ENCODE measurements at places on chromosomes 12 and 14. TPM values are rescaled to one million over a fixed set of nuclear protein-coding genes. Genes with fewer than 3 reads are reported as not detected.

- H3K36me3 ChIP-seq = peaks cover 11% of the 10 kb centered on the region
- H3K4me1 ChIP-seq = no peaks in the 10 kb centered on the region
- no peak for DNase-seq
- H3K27me3 ChIP-seq = no peaks in the 10 kb centered on the region
- no peak overlapping the region for H3K27ac ChIP-seq
Measured at GRCh38 chr14:31339743-31340142, 80.6 kb downstream of the HEATR5A start.

Gene BTG1
- 23.2 TPM for total RNA-seq

Gene CAPS2
- total RNA-seq = 13.2 TPM

- H3K27me3 ChIP-seq = no peaks in the 10 kb centered on the region
- H3K27ac ChIP-seq = no peak overlapping the region
- DNase-seq = no peak
- H3K4me3 ChIP-seq = no peak overlapping the region
Measured at GRCh38 chr12:2739832-2740641, 54.7 kb upstream of the FKBP4 start.

- peak; percentile 13 for DNase-seq
- no peaks in the 10 kb centered on the region for H3K27me3 ChIP-seq
- peaks cover 4% of the 10 kb centered on the region for H3K4me1 ChIP-seq
Measured at GRCh38 chr14:64421166-64421565, 33.0 kb downstream of the MTHFD1 start.
